Effector CD8-positive, alpha-beta T cell (primary cell): ENCODE measurements at places on chromosomes 5 and 9.

GRCh38 chr5:39716532-39717028 lies 291.8 kb upstream of the DAB2 start:
- no peak for DNase-seq

DNA sequence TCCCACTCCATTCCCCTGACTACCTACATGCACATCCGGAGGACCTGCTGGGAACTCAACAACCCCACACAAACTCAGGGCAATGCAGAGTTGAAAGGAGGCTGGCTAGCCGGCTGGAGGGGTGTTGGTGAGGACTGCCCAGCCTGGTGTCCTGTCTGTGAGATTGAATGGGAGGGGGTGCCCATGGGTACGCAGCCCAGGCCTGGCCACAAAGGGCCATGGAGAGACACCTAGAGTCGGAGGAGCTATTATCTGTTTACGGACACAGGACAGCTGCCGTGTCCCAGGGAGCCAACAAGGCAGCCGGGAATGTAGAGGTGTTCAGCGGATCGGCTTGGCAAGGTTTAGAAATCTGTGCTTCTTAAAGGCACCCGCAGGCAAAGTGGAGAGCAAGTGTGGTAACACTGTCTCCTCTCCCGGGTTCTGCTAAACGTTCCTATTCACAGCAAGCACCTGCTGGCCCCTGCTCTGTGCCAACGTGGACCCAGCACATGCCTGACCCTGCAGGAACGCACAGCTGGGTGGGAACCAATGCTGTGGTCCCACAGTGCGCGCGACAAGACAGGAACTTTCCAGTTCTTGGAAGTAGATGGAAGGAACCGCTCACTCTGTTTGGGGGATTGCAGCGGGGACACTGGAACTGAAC lies 166.7 kb downstream of the DAB2IP start:
- no peak for DNase-seq

GRCh38 chr9:111896942-111897600 lies 457 bp downstream of the UGCG start:
- peak; percentile 60 for DNase-seq

DNA sequence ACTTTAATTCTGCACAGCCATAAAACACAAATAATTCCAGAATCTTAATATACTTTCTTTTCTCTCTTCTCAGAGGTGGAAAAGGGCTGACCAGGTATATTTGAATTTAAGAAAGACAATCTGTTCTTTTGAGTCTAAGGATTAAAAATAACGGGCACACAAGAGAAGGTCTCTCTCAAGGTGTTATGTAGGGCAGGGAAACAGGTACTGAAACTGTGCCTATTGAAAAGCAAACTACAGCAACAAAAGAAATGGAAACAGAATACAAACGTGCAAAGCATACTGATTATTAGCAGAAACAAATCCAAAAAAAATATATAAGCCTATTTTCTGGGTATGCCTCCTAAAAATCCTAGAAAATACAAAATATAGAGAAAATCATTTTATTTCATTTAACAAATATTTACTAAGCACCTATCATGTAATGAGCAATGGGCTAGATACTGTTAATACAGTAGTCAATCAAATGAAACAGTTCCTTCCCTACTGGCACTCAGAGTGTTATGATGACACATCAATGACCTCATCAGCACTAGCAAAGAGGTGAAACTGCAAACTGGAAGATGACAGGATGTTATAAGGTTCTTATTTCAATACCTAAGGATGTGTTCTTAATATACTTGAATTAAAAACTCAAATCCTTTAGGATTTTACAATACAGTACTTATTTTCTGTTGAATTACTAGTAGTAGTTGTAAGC lies 87.7 kb downstream of the AUH start:
- no peak for DNase-seq

GRCh38 chr5:170886210-170886894 lies 24.5 kb downstream of the RANBP17 start:
- no peak for DNase-seq

GRCh38 chr9:18368206-18368605 lies 105.7 kb upstream of the ADAMTSL1 start:
- DNase-seq, result no peak

DNA sequence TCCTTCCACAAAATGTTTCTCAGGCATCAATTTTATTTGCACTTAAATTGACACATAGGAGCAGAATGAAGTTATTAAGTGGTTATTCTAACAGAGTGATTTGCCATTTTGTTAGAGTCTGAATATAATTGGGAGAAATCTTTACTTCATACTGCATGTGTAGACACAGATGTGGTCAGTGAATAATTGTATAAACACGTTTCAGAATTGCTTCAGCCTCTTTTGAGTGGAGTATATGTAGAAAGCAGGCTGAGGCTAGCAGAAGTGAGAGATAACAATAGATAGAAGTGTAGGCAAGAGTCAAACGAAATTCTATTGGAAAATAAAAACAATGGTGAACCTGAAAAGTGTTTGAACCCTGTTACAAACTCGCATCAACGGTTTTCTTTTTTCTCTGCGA lies 270.7 kb downstream of the TMEM167A start:
- DNase-seq, result no peak

DNA sequence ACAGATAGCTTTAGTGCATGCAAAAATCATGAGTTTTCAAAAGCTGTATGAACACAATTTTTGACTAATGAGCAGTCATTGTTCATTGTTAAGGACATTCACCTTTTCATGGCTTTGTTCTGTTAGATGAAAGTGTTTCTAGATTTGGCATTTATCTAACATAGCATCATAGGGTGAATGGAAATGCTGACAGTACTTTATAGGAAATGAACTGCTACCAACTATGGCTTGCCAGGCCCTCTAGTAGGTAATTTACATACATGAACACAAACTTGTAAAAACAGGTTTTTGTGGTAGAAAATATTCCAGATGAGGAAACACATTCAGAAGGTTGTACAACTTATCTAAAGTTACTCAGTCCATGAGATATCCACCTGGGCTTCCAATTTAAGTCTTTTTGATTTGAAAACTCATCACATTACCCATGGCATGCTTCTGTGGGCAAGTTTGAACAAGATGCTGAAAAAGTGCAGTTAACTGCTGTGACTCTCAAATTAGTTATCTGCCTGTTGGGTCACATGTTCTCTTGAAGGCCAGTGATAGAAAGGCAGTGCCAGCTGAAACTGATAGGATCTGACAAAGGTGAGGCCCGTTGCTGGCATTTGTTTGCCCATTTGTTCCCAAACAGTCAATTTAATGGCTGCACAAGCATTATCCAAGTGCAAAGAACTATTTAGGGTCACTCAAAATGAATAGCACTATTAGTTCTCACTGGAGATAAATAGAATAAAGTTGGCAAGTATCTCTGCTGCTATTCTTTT lies 399.1 kb downstream of the MAN2A1 start:
- no peak for DNase-seq

DNA sequence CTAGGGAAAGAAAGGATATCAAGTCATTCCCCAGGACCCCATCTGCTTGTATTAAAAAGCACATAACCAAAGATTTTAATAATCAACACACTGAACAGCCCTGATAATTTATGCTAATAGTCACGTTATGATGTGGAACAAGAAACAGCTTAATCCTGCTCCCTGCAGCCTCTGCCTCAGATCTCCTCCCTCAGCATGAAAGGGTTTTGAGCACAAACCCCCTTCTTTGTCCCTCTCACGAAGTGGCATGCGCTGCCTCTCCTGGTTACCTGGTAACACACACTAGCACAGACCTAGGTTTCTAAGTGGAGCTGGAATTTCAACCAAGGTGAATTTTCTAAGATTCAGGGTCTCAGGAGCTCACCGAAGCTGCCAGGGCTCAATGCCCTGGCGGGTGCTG lies 5.1 kb downstream of the IGFBPL1 start:
- no peak for DNase-seq

DNA sequence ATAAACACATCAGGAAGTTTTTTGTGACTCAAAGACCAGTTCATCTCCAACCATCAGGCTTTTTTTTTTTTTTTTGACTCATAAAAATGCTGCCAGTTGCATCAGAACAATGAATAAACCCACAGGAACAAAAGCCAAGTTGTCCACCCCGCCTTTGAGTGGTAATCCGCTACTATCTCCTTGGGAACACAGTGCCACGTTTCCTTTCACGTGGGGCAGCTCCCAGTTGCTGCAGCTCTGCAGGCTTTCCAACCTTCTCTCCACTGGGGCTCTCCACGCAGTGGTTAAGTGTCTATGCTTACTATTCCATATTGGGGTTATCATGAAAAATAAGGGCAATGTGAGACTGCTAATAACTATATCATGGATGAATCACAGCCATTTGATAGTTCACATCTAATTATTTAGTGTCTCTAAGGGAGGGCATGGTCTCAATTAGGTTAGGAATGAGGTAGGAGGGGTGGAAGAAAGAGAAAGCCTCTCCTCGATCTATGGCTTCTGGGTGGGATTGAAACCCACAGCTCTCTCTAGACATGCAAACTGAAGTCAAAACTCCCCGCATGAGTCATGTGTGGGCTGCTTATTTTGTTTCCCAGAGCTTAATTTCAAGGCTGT lies 55.8 kb upstream of the ACTBL2 start:
- DNase-seq, result no peak

DNA sequence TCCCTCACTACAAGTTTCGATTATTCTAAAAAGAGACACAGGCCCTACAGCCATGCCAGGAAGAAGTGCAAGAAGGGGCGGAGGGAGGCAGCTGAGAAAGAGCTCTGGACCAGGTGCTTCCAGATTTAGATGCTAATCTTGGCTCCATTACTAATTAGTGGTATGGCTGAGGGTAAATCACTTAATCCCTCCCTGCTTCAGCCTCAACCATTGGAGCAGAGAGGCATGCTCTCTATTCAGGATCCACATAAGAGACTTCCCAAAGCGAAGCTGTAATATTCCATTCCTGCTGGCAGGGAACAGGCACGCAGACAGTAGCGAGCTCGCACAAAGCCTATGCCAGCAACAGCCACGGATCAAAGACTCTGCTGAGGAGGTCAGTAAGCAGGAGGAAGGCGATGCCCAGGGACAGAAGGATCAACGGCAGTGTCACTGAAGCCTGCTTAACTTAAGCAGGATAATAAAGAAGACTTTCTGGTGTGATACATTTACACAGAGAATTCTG lies 24.2 kb downstream of the LIFR start:
- no peak for DNase-seq

DNA sequence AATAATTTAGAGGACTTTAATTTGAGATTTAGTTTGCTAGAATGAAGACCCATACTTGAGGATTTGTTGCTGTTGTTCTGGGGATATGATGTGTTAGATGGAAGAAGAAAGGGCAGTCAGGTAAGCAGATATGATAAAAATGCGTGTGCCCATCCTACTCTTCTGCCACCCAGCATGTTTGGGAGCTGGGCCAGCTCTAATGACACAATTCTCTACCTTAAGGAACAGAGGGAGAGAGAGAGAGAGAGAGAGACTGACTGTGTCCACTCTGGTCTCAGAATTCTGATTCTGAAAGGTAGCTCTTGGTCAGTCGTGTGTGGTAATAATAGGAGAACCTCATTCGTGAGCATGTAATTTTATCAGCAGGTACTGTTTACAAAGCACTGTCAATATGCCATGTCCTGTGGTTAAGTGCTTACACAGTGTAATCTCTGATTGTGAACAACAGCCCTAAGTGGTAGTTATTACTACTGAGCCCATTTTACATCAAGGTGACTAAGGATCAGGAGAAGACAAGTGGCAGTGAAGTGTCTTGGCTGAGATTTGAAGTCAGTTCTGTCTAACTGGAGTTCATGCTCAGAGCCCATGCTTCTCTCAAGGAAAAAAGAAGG lies 307.4 kb upstream of the SEMA6A start:
- DNase-seq, result no peak

DNA sequence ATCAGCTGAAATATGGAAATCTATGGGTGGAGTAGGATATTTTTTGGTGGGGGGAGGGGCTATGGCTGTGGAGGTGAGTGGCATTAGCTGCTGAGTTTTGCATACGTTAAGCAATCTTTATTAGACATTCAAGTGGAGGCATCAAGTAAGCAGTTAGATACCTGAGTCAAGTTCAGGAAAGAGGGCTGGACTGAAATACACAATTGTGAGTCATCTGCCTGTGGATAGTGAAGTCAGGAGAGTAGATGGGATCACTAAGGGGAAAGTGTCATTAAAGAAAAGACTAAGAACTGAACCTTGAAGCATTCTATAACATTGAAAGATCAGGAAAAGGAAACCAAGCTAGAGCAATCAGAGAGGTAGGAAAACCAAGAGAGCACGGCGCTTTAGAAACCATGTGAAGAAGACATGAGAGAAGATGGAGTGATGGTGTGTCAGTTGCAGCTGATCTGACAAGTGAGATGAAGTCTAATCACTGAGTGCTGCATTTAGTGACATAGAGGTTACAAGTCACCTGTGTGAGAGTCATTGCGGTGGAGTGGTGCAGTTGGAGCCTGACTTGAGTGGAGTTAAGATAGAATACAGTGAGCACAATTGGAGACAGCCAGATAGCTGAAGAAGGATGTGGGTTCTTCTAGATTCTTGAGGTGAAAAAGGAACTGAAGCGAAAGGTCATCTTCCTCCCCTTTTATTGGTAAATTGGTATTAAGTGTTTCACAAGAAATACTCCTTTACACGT lies 88.7 kb downstream of the PIP5K1B start:
- no peak for DNase-seq

DNA sequence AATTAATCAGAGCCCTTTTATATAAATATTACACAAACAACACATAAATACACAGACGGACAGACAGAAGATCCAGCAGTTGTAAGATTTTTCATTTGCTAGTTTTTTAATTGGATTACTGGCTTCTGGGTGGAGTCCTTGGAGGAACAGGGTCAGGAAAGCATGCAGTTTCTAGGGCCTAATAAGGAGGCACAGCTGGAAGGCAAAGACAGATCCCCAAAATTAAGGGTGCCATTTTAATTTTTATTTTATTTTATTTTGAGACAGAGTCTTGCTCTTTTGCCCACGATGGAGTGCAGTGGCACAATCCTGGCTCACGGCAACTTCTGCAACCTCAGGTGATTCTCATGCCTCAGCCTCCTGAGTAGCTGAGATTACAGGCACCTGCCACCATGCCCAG lies 49.5 kb downstream of the PTGS1 start:
- DNase-seq, result no peak

DNA sequence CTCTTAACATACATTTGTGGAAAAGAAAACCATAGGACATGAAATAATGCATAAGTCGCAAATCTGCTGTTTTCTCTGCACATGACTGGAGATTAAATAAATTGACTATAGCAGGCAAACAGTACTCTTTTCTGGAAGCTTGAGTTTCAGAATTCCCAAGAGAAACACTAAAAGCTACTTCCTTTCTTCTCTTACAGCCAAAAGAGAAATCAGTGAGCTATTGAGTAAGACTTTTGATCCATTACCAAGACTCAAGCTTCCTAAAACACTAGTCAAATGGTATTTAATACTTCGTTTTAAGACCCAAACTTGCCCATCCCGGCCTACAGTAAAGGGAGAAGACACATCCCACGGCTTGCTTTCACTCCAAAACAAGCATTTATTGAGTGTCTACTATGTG lies 335.8 kb upstream of the PUM3 start:
- DNase-seq, result no peak
